ENCODE measurements at places on chromosomes 12 and 14. TPM values are rescaled to one million over a fixed set of nuclear protein-coding genes. Genes with fewer than 3 reads are reported as not detected.

Gene KRT78
- not detected for total RNA-seq

Gene OR4K14
- total RNA-seq: not detected

Gene PKP2
- 73.1 TPM for total RNA-seq

Gene ABCC9
- 0.42 TPM for total RNA-seq

Gene ZNF140
- 19.0 TPM for total RNA-seq

Gene MYF5
- total RNA-seq: not detected

Gene MYH6
- total RNA-seq: not detected

Gene DBX2
- total RNA-seq: not detected

Gene NR4A1
- total RNA-seq: 17.7 TPM

DNA sequence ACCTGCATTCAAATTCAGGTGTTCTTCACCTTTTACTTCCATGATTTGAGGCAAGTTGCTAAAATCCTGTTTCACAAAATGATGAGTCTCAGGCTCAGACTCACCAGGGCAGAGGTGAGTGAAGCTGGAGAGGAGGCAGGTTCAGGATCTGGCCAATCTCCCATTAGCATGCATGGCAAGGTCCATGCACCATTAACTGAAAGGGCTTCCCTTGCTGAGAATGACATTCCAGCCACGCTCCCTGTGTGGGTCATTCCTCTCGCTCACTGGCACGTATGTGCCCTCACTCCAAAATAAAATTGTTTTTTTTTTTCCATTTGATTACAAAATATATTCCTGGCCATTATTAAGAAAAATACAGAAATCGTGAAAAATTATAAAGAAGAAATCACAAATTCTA lies 257.6 kb downstream of the C12orf75 start:
- DNase-seq: no peak

- peak; percentile 45 for DNase-seq
Observed at GRCh38 chr14:35112641-35113040, 9.1 kb downstream of the PPP2R3C start.

GRCh38 chr12:4572680-4573079 lies 10.7 kb downstream of the DYRK4 start:
- DNase-seq: no peak

DNA sequence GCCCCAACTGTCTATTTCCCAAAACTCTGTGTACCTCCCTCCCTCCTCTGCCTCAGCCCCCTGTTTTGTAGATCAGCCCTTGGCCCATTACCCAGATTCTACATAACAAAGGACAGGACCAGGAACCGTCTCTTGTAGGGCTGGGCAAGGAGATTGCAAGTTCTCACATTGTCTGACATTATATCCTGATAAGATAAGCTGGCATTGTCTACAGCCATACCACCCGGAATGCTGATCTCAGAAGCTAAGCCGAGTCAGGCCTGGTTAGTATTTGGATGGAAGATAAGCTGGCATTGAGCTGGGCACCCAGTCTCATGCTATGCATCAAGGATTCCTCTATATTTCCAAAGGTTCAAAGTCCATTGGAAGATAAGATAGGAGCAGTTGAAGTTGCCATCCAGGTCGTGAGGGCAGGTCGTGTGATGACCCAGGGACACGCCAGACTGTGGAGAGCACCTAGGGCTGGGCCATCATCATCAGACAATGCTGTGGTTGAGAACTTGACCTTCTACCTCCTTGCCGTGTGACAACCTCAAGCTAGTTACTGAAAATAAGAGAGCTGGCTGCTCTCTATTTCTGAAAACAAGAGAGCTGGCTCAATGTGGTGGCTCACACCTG lies 29.5 kb downstream of the PHETA1 start:
- peak; percentile 87 for DNase-seq

DNA sequence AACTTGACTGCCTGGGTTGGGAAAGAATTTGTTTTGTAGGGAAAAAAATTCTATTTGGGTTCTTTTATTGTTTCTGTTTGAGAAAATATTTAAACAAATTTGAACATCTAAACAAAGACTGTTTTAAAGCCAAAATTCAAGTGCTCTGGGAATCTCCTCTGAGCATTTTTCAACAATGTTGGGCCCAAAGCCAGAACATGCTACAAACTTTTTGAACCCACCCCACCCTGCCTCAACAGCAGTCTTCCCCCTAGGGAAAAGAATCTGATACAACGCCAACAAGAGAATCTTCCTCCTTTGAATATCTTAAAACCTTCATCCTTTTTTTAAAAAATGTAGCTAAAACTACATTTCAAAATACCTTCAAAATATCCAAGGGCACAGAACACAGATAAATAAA lies 20.4 kb upstream of the NID2 start:
- DNase-seq: no peak

DNA sequence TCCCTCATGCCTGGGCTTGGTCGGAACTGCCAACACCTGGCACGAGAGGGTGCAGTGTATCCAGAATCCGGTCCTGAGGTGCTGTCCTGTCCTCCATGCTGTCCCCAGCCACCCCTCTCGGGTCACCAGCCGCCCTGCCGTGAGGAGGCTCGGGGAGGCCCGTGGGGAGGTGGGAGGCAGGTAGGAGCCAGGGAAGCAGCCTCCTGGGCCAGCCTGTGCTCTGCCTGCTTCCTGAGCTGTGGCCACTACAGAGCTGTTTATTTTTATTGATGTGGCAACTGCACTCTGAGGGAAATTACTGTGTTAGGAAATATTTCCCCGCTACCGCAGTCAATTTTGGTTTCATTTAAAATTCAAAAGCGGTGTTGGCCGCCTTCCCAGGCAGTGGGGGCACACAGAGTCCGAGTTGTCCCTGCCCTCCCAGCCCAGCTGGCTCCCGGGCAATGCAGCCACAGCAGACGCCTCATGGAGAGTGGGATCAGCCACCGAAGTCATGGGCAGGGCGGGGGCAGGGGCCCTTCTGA lies 18.3 kb downstream of the NOC4L start:
- no peak for DNase-seq

DNA sequence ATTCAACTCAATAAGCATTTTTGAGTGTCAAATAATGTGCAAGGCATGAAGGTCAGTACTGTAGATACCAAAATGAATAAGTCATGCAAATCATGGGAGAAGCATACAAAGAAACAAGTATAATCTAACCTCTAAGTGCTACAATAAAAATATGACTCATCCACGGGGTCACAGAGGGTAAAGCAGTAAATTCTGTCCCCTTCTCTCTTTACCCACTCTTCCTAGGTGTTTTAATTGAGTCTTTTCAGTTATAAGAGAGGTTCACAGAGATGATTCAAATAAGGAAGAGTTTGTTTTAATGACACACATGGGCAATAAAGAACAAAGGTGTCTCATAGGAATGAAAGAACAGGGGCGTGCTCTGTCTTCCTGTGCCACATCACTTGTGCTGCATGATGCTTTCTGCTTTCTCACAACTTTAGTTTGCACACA lies 71.5 kb upstream of the DAAM1 start:
- DNase-seq: no peak

DNA sequence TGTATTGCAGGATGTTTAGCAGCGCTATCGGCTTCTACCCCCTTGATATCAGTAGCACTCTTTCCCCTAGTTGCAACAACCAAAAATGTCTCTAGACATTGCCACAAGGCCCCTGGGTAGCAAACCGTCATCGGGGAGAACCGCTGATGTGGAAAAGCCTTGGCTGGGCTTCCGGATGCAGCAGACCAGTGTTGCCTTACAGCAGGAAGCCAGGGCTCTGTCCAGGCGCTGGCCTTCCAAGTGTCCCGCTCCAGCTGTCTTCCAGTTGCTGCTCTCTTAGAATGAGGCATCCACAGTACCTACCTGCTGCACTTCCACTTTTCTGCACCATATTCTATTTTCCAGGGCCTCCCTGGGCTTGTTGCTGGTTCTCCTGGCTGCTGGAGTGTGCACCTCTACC lies 22.6 kb upstream of the SLC10A1 start:
- no peak for DNase-seq

- DNase-seq: peak; percentile 88
Observed at GRCh38 chr12:6450869-6451347, 934 bp upstream of the TAPBPL start.
